ENCODE measurements at places on chromosomes 11 and 22. TPM values are rescaled to one million over a fixed set of nuclear protein-coding genes. Genes with fewer than 3 reads are reported as not detected.

Gene TIMM10
- 43.6 TPM for total RNA-seq

Gene ARL2
- total RNA-seq = 43.9 TPM

Gene IFITM5
- total RNA-seq = not detected

Gene STX5
- total RNA-seq = 25.1 TPM

Gene MMP13
- not detected for total RNA-seq

Data from esophagus mucosa (tissue), 1 donor.